ENCODE measurements at places on chromosomes 4 and X. TPM values are rescaled to one million over a fixed set of nuclear protein-coding genes. Genes with fewer than 3 reads are reported as not detected.

DMRTC1 gene
- not detected for total RNA-seq

DNA sequence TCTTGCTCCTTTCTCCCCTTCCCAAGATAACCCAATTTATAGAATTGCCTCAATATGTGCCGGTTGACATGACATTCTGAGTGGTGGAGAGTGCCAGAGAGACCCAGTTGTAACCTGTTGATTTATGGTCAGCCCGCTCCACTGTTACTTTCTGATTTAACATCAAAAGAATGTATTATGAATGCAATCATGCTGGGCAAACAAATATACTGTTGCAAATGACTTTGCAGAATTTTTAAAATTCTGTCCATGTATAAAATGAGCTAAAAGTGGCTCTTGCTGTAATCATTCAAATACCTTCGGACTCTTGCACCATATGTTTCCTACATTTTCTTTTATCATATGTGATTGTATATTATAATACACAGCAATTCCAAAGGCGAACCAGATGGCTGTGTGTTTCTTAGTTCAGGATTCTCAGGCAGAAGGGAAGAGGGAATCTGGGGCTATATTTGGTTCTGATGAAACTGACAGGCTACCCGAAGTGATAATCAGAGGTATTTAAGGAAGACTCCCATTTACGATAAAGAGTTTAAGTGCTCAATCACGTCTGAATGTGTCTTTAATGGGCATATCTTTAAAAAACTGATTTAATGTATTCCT lies 131.7 kb downstream of the CLCN4 start:
- DNase-seq: no peak

RXFP1 gene
- total RNA-seq: not detected

- no peak for DNase-seq
Observed at GRCh38 chr4:85812776-85813175, 337.8 kb downstream of the ARHGAP24 start.

- no peak for DNase-seq
Observed at GRCh38 chr4:11111876-11112275, 316.8 kb downstream of the HS3ST1 start.

DNA sequence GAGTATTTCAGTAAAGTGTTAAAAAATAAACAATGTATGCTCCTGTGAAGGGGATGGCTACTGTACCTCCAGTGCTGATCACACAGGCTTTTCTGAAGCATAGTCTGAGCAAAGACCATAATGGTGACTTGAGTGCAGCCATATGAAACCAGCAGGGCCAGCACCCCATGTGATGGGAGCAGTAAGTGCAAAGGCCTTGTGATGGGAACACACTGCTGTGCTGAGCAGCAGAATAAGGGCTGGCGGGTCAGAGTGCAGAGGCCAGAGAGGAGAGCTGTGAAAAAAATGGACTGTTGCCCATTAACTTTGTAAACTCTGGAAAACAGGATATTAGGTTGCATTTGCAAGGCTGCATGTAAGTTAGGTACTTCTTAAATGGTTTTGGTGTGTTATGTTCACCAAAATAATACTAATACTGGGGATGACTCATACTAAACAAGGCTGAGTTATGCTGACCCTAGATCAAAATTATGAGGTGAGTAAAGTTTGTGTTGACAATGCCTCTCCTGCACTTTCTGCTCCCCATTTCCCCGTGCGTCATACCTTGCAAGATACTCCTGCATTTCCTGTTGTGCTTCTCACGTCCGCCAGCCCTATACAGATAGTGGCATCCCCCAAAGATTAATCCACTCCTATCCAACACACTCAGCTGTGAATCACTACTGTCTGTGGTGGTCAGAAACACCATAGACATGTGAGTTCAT lies 67.0 kb upstream of the FAM9A start:
- DNase-seq: no peak

PRRG3 gene
- total RNA-seq: 1.2 TPM

- no peak for DNase-seq
Observed at GRCh38 chr4:111955001-111955400, 190.3 kb upstream of the FAM241A start.

DNA sequence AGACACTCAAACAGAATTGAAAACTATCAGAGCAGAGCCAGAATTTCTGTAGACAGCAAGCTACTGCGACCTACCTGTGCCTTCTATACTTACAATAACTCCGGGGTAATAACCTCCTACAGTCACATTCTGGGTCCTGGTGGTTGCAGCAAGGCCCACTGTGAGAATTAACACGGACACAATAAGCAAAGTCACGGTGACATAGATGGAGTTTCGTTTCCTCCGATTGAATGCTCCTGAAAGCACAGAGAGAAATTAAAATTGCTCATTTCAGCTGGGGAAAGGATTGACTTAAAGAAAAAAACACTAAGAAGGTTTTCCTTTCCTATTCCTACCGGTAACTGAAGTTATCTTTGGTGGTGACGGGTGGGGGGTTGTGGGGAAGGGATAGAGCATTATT lies 7.0 kb downstream of the TMEM255A start:
- no peak for DNase-seq

DNA sequence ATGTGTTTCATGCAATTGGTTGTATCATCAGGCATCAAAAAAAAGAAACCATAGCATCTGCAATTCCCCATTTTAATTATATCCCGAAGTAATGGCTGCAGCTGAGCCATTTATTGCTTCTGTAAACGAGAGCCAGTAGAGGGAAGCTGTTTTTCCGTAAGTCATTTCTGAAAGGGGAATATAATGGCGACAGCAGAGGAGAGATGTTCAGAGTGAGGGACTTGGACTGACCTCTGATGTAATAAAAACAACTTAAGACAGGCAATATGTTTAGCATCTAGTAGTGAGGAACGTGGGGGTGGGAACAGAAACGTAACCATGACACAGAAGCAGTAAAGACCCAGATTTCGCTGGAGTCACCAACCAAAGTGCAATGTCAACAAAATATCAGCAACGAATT lies 31.5 kb upstream of the NAA11 start:
- DNase-seq: no peak

SPACA5 gene
- total RNA-seq: not detected

SYN1 gene
- 1.0 TPM for total RNA-seq

DNA sequence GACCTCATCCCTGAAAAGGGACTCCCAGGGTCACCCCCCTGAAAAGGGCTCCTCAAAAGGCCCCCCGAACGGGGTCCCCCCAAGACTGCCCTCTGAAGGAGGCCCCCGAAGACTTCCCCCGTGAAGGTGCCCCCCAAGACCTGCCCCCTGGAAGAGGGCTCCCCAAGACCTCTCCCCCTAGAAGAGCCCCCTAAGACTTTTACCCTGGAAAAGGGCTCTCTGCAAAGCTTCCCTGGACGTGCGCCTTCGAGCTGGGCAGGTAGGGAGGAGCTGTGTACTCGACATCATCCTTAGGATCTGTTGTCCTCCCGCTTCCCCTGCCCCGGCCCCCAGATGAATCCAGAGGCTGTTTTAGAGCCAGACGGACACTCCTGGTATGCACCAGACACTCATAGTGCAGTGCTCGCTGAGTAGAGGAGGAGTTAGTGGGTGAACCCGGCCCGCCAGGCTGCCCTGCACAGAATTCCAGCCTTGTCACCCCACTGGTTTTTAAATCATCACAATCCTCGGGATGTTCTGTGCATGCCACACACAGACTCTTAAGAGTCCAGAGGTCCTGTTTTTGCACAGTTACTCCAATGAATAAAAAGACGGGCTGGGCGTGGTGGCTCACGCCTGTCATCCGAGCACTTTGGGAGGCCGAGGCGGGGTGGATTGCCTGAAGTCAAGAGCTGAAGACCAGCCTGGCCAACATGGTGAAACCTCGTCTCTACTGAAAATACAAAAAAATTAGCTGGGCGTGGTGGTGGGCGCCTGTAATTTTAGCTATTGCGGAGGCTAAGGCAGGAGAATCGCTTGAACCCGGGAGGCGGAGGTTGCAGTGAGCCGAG lies 5.7 kb upstream of the SLC25A6 start:
- no peak for DNase-seq

DNA sequence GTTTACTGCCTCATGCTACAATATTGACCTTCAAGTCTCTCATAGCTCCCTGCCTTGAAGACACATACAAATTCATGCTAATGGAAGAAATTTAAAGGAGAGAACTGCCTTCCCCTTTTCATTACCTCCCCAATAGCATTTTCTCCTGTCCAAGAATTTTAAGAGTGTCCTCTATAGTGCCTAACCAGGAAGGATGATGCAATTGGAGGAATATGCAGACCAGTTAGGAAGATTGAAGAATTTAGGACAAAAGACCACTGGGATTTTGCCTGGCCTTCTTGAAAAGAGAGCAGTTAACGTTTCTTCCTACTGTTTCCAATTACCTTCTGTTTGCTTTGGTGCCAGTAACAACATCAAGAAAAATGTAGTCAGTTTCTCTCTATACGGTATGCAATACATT lies 443.9 kb downstream of the INPP4B start:
- no peak for DNase-seq

- no peak for DNase-seq
Observed at GRCh38 chr4:127844601-127845116, 36.0 kb upstream of the PLK4 start.

GRCh38 chrX:124362072-124362471 lies 15.7 kb downstream of the SH2D1A start:
- DNase-seq: no peak

GRCh38 chr4:5444918-5445517 lies 263.3 kb downstream of the EVC2 start:
- no peak for DNase-seq

RNF150 gene
- total RNA-seq: 14.3 TPM

GRCh38 chr4:184957446-184958115 lies 60.7 kb upstream of the HELT start:
- no peak for DNase-seq

DNA sequence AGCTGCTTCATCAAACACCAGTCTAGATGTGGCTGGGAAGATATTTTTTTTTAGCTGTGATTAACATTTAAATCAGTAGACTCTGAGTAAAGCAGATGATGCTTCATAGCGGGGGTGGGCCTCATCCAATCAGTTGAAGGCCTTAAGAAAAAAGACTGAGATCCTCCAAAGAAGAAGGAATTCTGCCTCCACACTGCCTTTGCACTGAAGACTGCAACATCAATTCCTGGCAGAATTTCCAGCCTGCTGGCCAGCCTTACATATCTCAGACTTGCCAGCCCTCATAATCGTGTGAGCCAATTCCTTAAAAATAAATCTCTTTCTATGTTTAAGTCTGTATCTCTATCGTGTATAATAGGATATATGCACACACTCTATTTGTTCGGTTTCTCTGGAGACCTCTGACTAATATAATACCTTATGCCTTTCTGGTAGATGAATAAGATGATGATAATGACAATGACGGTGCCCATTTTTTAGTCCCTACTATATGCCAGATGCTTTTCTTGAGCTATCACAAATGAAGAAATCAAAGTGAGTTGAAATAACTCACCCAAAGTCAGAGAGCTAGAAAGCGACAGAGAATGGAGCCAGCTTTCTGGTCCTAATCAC lies 66.1 kb upstream of the SOD3 start:
- no peak for DNase-seq

GRCh38 chrX:9824554-9824953 lies 38.3 kb downstream of the SHROOM2 start:
- no peak for DNase-seq

ELMOD2 gene
- 17.8 TPM for total RNA-seq

GLRA2 gene
- total RNA-seq: not detected

ERCC6L gene
- 0.13 TPM for total RNA-seq

- DNase-seq: no peak
Observed at GRCh38 chr4:80279751-80280150, 13.3 kb downstream of the FGF5 start.

DNA sequence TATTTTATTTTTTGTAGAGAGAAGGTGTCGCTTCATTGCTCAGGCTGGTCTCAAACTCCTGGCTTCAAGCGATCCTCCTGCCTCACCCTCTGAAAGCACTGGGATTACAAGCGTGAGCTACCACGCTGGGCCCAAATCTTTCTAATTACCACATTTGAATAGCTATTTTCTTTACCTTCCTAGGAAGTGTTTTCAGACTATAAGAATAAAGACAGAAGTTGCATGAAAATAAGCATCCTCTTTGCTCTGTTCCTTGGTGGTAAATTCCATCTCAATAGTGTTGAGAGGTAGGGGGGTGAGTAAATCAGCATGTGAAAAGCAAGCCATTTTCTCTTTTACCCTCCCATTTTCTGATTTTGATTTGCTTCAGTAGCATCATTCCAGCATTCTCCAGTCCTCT lies 122.4 kb downstream of the LARP7 start:
- DNase-seq: no peak

GRCh38 chr4:48275686-48276085 lies 6.0 kb upstream of the TEC start:
- no peak for DNase-seq

GRCh38 chrX:275967-276580 lies 5.1 kb upstream of the PLCXD1 start:
- peak; percentile 58 for DNase-seq

RBM10 gene
- 26.2 TPM for total RNA-seq

GRCh38 chr4:27568236-27568951 lies 707.8 kb downstream of the STIM2 start:
- DNase-seq: no peak

EIF2S3 gene
- total RNA-seq: 75.2 TPM

DNA sequence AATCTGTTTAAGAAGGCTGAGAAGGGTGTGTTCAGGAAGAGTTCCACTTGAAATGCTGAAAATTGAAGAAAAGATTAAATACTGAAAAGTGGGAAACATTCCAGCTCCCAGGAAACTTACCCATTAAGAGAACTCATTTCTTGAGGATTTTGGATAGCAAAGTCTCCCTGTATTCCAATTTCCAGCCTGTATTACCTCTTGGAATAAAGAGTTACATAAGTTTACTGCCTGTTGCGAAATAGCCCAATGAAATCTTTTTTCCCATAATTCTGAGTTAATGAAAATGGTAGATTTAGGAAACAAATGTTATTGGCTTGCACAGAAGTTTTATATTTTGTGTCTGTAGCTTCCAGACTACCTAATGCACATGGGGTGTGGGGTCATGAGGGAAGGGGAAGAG lies 12.0 kb downstream of the NHSL2 start:
- no peak for DNase-seq

GRCh38 chrX:42857766-42858165 lies 79.8 kb upstream of the PPP1R2C start:
- DNase-seq: no peak

- no peak for DNase-seq
Observed at GRCh38 chrX:67610282-67610681, 66.5 kb downstream of the AR start.

- no peak for DNase-seq
Observed at GRCh38 chrX:103678199-103678993, 8.1 kb downstream of the MORF4L2 start.

DNA sequence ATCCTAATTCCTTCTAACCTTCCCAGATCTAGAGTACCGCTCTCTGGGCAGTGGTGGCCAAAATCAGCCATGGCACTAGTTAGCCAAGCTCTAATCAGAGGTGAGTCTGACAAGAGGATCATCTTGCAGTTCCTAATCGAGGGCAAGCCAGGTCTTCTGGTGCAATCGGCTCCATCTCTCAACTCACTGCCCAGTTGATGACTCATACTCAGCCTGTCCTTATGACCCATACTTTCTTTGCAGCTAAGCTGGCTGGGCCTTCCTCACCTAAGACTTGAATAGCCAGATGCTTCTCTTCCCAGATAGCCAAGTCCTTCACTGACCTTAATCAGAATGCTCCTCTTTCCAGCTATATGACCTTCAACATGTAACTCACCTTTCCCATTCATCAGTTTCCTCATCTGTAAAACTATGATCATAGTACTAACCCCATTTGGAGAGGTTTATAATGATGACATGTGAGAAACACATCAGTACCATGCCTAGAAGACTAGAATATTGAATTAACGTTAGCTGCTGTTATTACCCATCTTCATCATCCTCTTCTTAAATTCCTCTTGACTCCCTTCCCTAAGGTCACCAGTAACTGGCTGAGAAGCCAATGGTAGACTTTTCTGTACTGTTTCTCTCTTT lies 57.1 kb downstream of the RELL1 start:
- DNase-seq: peak; percentile 31

STK32B gene
- total RNA-seq: 3.9 TPM

IRS4 gene
- not detected for total RNA-seq

CYBB gene
- total RNA-seq: 71.9 TPM
